ENCODE measurements at places on chromosomes 11 and 22.

DNA sequence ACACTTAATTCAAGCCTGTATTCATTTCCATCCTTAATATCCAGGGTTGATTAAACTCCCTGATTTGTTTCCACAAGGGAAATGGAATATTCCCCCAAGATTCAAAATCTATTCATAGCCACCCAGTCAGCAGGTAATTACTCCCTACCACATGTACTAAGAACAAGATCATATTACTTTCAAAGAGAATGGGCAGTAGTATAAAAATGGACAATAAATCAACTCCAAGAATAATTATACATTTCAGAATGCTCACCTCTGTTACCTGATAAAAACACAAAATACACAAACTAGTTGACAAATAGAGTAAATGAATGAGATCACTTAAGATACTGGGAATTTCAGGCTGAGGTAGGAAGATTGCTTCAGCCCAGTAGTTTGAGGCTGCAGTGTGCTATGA lies 8.5 kb upstream of the FEZ1 start:
- DNase-seq, result no peak

DNA sequence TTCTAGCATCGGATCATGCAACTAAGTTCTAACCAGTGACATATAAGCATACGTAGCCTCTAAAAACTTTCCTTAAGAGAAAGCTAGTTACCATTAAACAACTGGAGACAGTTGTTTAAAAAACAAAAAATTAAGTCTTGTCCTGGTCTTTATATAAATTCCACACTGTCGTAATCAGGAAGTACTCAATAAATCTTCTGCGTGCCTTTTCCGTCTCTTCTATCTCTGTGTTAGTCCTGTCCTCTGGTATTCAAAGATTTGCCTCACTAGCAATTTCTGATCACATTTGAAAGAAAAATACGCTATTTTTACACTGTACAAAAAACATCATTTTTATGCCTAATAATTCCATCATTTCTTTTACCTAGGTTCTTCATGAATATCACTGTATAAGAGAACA lies 10.0 kb upstream of the SLC25A17 start:
- no peak for DNase-seq

DNA sequence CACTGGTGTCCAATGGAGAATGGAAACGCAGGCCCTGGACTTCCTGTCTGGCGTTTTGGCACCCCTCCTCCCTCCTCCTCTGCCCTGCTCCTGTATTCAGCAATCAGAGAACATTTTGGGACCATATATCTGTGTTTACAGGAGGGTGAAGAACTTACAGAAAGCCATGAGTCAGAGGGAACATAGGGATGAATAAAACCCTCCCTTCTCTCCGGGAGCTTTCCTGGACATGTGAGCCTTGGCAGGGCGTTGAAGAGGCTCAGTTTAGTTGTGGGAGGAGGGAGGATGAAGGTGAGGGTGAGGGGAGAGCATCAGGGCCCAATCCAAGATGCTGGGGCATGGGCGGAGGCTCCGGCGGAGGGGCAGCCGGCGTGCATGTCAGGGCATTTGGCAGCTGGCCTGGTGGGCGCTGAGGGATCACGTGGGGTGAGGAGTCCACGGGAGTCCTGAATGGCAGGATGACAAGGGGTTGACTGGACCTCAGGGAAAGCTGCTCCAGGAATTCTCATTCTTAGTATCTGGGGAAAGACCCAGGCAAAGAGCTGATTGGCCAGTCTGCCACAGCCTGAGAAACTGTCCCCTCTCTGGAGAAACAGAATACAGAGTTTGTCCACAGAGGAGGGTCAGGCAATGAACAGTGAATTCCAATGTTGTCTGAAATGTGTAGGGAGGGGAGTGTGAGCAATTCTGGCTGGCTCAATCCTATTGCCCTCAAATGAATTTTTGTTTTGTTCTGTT lies 28.9 kb downstream of the MICAL2 start:
- DNase-seq, result peak; percentile 70

GRCh38 chr22:38733724-38734381 lies 21.9 kb downstream of the SUN2 start:
- DNase-seq, result no peak

DNA sequence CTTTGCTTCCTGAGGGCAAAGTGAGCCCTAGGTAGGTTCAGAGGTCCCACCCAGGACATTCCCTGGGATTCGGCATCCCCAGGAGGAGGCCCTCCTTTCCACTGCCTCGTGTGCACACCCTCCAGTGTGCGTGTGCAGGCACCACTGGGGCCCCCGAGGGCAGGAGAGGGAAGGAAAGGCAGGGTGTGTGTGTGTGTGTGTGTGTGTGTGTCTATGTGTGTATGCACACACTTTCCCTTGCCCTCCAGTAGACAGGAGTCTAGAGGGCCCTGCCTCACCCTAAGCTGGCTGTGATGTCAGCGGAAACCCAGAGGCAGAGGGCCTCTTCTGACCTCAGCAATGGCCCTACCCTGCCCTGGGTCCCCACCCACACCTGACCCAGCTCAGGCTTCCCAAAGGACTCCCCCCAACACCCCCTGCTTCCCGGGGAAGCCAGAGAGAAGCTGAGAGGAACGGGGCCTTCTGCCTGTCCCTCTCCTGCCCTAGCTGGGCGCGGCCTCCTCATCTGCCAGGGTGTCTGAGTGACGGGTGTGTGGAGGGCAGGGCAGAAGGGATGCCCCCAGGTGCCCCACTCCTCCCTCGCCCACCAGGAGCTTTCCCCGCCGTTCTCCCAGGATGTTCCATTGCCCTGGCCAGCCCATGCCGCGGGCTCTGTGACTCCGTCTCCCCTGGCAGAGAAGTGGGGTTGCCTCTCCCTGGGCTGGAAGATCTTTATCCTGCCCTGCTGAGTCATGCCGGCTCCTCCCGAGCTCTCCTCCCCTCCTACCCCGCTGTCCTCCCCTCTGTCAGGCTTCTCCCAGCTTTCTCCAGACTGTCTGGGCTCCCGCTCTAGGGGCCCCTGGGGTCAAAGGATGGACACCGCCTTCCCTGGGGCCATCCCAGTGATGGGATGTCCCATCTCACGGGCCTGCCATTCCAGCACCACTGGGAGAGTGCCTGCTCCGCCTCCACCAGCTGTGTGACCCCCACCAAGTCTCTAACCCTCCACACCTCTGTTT lies 6.0 kb upstream of the CLCF1 start:
- peak; percentile 53 for DNase-seq

DNA sequence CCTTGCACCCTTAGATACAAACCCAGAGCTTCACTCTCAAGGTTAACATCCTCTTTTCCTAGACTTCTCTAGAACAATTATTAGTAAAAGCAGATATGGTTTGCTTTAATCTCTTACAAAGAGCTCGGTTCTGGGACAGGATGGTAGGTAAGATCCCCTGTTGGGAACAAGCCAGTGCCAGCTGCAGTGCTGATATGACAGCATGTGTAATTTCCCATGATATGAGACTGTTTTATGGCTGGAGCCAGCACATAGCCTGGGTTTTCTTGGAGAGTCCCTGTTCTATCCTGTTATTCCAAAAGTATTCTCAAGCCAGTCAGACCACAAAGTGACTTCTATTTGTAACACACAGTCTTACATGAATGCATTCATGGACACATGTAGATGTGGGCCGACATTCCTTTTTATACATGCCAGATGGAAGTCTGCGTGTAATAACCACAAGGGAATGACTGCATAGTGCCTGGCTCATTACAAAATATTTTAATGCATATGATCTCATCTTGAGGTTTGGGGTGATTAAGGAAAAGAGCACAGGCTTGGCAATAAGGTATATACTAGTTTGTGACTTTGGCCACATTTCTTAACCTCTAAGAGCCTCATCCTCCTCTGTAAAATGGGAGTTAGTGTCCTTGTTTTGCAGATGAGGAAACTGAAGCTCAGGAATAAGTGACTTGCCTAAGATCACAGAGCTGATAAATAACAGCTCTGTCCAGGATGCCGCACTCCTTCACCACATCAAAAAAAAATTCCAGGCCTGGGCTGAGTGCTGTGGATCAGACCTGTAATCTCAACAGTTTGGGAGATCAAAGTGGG lies 21.8 kb downstream of the CLMP start:
- peak; percentile 100 for DNase-seq

GRCh38 chr11:104700609-104701008 lies 197.7 kb downstream of the CASP12 start:
- DNase-seq, result peak; percentile 85

DNA sequence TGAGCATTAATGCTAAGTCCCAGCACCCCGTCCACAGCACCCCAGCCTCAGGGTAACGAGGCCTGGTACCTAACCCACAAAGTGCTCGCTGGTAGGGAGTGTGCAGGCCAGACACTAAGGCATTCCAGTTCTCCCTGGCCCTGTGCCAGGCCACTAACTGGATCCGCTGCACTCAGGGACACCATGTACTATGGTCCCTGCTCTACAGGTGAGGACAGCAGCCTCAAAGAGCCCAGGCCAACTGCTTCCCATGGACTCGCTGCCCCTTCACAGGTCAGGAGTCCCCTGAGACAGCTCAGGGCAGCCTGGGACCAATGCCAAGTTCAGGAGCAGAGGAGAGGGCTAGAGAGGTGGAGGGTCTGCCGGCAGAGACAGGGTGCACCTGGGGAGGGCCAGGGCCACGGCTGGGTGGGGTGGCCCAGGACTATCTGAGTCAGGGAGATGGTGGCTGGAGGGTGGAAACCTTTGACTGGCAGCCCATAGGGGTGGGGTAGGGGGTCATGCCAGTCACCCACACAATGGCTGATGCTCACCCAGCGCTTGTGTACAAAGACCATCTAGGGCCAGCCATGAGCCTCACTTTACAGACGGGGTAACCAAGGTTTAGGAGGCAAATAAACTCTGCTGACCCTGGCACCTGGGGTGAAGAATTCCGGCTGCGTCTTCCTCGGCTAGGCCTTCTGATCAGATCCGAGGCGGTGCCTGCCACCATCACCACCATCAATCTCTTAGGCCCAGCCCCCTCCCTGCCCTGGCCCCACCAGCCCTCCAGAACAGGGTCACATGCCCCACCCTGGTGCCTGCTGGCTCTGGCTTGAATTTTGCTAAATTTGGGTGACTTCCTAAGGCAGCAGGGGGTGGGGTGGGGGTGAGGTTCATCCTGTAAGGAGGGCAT lies 5.6 kb downstream of the OSBPL5 start:
- DNase-seq, result peak; percentile 20

DNA sequence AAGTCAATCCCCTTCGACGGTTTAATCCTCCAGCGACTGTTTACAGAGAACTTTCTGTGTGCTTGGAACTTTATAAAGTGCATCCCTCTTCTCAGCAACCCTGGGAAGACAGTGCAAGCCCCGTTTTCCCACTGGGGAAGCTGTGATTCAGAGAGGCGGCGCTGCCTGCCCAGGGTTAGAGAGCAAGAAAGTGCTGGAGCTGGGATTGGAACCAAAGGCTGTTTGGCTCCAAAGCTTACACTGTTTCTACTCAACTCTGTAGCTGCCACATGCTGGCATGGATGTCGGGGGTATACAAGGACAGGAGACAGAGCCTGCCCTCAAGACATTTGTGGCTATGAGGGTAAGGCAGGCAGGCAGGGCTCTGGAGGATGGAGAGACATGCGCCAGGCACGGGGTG lies 13.0 kb downstream of the FBLN1 start:
- no peak for DNase-seq

- DNase-seq, result peak; percentile 8
Observed at GRCh38 chr11:22304337-22304961, 33.7 kb upstream of the SLC17A6 start.

DNA sequence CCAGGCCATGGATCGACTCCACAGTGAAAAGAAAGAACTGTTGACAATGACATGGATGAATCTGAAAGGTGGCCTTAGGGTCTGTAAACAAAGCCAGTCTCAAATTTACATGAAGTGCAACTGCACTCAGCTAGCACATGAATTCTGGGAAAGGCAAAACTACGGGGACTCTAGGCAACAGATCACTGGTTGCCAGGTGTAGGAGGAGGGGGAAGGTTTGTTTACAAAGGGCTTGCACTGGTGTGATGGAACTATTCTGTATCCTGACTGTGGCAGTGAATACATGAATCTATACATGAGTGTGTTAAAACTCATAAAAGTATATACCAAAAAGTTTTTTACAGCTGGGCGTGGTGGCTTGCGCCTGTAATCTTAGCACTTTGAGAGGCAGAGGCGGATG lies 27.3 kb downstream of the ALX4 start:
- no peak for DNase-seq

All from fibroblast of upper back skin (primary cell).